ENCODE measurements at places on chromosomes 11 and 22.

DNA sequence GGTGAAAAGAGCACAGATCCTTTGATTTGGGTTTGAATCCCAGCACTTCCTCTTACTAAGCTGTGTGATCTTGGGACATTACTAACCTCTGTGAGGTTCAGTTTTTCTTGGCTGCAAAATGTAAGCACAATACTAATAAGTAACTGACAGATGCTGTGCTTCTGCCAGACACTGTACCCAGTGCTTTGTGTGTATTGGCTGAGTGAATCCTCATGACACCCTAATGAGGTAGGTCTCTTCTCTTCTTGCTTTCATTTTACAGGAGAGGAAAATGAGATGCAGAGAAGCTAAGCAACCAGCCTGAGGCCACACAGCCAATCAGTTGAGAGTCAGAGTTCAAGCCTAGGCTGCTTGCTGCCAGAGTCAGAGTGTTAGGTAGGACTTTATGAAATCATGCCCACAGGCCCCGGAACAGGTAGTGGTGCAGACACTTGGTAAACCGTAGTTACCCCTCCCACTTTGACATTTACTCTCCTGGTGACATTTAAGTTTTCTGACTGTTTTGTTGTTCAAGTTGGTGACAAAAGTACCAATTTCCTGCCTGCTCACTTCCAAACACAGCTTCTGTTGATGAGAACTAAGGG is 21.2 kb downstream of the PTPRJ start:
- DNase-seq: no peak

GRCh38 chr22:24419475-24419850 is 7.9 kb upstream of the ADORA2A start:
- DNase-seq: no peak

GRCh38 chr11:95739108-95739938 is 50.3 kb downstream of the FAM76B start:
- no peak for DNase-seq

DNA sequence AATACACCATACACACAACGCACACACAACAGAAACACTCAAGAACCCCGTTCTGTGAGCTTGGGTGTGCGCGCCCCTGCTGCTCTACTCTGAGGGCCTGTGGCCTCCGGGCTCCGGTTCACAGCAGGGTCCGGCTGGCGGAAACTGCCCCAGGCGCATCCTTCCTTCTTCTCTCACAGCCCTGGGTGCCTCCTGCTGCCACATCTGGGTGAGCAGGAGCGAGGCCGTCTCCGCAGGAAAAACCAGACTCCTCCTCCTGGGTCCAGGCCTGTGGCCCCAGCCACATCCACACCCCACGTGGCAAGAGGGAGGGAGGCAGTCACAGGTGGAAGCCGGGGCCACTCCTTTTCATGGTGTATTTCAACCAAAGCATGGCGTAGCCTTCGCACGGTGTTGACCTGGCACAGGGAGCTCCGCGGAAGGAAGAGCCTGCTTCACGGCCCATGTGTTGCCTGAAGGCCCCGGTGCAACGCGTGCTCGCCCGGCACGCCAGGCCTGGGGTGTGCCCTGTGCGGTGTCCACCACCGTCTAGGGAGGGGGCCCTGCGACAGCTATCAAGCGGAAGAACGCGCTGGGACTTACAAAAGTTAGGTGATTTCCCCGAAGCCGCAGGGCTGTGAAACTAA is 1502.7 kb downstream of the TBC1D22A start:
- no peak for DNase-seq

- no peak for DNase-seq
Measured at GRCh38 chr11:28965819-28966218, 857.6 kb downstream of the METTL15 start.

DNA sequence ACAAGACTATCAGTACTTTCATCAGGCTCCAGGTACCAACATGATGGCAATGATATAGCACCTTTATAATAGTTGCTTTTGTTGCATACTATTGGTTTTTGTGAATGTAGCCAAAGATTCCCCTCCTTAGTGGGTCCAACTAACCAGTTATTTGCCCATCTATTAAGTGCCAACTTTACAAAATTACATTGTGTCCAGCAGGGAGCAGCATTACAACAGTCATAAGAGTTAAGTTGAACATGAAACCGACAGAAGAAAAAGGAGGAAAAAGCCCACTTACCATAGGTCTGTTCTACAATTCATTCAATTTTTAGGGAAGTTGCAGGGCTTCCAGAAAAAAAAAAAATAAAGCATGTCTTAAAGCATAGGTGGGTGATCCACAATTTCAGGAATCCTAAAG is 21.6 kb downstream of the IMMP1L start:
- DNase-seq: no peak

DNA sequence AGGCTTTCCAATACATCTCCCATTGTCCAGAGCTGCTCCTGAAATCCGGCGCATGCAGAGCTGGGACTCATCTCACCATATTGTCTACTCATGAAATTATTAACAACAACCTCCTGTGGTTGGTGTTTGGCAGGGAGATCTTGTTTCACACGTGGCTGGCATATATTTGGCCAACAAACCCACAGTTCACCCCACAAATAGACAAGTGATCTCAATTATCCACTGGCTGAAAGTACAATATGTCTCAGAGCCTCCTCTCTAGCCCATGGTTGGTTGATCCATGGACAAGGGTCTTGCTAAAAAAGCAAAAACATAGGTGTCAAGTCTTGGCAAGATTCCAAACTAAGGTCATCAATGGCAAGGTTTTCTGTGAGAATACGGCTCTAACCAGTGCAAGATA is 386.9 kb downstream of the ETS1 start:
- DNase-seq: no peak

GRCh38 chr11:73625696-73626318 is 20.6 kb upstream of the PLEKHB1 start:
- DNase-seq: no peak

- no peak for DNase-seq
Measured at GRCh38 chr11:8603696-8604077, 9.7 kb upstream of the STK33 start.

GRCh38 chr22:48369789-48370507 is 1457.7 kb downstream of the BRD1 start:
- no peak for DNase-seq

DNA sequence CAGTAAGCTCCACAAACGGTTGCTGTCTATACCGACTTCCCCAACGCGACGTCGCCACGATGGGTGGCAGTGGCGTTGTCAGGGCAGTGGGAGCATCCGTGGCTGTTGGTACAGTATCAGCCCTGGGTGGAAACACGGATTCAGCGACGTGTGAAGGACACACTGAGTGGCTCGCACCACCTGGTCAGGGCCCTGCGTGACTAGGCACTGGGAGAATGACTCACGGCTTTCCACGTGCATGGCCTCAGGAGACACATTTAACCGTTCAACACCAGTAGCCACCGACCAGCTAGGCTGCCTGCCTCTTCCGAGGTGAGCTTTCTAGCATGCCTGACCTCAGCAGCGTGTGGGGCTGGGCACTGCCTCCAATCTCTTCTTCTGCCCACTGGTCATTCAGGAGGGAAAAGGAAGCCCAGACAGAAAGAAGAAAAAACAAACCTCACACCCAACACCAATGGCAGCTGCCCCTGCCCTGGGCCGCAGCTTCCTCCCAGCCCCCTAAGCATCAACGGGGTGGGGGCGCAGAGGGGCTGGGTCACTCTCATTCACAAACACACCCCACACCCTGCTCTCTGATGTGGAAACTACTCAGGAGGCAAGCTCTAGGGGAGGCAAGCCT is 59.0 kb downstream of the MYH9 start:
- DNase-seq: no peak

- no peak for DNase-seq
Measured at GRCh38 chr11:65401803-65402248, 15.4 kb downstream of the FRMD8 start.

DNA sequence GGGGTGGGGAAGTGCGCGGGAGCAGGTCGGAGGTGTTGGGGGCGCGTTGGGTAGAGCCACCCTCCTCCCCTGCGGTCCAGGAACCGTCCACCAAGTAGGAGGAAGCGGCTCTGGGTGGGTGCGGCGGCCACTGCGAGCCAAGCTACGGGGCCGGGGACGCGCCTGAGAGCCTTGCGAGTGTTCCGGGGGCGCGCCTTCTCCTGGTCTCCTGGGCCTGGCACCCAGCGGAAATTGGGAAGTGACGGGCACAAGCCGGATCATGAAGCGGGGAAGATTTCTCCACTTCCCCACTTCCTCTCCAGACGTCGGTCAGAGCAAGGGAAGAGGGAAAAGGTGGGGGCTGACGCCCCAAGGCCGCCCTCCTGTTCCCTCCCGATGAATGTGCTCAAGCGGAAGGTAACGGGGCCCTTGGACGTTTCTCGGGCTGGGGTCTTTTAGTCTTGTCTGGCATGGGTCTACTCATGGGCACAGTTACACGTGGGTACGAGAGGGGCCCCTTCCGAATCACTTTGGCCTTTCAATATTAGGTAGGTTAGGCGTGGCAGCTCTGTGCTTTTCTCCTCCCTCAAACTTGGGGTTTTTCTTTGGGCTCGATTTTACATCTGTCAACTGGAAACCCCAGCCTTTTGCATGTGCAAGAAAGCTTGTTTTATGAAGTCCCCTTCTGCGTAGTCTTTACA is 865 bp downstream of the RBM14 start:
- no peak for DNase-seq

- DNase-seq: no peak
Measured at GRCh38 chr11:132123854-132124835, 753.7 kb downstream of the NTM start.

GRCh38 chr22:17444204-17444504 is 74.9 kb downstream of the CECR2 start:
- DNase-seq: no peak

- no peak for DNase-seq
Measured at GRCh38 chr22:48500471-48501230, 1327.0 kb downstream of the BRD1 start.

DNA sequence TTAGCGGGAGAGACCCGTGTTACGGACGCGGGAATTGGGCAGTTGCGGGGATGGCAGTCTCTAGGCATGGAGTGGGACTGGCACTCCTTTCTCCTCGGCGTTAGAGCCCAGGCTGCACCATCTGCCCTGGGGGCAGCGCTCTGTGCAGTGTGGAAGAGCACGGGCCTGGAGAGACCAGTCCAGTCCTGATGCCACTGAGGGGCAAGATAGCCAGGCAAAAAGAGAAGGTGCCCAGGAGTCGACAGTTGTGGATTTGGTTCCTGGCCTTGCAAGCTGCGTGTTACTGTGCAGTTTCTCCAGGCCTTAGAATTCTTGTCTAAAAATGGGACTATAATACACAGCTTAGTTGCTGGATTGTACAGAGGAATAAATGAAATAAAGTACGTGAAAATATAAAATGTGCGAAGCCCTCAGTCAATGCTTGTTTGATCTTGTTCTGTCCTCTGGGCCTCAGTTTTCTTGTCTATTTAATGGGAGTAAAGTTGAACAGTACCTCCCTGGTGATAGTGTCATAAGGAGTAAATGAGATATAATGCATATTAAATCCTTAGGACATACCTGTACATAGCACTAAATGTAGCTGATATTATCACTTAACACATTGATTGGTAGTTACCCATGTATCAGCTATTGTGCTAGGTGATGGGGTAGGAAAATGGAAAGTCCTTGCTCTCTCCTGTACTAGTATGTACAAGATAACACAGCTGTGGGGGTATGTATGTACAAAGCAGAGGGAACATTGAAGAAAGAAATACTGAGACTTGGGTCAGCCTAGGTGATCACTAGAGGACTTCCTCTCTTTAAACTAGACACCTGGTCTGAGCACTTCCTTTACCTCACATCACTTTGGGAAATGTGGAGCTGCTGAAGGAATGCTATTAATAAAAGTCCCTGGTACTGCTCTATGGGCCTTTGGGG is 1.2 kb downstream of the ATXN10 start:
- DNase-seq: no peak

DNA sequence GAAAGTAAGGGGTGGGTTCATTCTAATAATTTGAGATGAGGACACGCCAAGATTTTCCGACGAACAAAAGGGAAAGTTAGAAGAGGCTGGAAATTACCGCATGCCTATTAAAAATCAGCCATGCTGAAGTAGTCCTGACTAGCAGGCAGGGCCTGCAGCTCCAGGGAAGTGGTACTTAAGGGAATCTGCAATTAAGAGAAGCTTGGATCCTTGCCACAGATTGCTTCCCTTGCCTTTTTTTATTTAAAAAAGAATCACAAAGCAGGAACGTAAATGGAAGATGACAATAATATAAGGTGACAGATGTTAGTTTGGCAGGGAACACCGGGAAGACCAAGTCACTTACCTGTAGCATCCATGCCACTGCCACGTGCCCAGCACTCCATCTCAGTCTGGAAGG is 359.3 kb downstream of the CADM1 start:
- no peak for DNase-seq

DNA sequence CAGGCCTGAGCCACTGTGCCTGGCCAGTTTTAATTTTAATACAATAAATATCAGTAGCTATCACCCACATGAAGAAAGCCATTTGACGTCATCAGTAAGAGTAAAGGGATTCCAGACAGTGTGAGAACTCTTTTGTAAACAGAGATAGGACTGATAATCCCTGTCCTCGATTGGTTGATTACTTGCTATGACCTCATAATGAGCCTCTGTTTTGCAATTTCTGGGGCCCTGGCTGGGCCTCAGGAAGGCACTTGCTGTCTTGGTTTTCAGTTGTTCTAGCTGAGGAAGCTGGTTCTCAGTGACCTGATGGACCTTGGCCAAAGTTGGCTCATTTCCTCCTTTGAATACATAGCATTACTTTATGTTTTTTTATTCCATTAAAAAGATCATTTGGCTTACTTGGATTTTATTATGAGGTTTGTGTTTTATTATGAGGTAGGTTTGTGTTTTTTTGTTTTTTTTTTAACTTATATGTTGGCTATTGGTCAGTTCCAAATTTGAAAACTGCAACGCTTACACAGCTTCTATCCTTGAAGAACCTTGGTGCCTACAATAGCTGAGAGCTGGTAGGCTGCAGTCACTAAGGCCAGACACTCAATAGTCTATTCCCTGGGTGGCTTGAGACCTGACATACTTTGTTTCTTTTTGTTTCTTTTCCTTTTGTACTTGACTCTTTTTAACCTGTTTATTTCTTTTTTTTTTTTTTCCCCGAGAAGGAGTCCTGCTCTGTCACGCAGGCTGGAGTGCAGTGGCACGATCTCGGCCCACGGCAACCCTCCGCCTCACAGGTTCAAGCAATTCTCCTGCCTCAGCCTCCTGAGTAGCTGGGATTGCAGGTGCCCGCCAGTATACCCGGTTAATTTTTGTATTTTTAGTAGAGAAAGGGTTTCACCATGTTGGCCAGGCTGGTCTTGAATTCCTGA is 20.0 kb downstream of the MARK2 start:
- DNase-seq: no peak

GRCh38 chr22:46422896-46423295 is 87.4 kb downstream of the TRMU start:
- DNase-seq: no peak
